ENCODE measurements at places on chromosomes 11 and 22.

DNA sequence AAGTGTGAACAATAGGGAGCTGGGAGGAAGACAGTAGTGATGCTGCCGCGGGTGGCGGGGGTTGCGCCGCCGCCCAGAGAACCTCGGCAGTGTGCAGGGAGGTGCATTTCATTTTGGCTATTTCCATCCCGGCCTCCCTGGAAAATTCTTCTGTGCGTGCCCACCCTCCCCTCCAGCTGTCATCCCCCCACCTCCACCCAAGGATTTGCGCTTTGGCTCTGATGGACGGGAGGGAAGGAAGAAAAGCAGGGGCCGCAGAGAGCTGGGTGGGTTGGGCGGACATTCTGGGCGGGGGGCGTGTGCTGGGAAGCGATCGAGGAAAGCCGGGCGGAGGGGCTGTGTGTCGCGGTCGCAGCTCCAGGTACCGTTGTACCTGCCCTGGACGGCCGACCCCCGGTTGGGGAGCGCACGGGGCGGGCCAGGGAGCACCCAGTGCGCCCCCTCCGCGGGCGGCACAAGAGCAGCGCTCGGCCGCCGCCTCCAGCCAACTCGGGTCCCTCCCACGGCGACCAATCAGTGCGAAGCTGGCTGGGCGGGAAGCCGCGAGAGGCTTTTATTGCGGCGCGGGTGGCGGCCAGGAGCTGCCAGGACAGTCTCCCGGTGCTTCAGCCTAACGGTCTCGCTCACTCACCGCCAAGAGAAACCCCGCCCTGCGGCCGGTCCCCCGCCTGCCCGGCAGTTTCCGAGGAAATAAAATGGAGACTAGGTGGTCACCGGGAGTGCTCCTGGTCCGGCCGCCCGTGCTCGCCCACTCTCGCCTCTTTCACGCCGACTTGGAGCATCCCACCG lies 1.6 kb downstream of the NCAM1 start:
- DNase-seq = no peak

GRCh38 chr11:128757235-128757711 lies 63.4 kb downstream of the FLI1 start:
- DNase-seq = no peak

- no peak for DNase-seq
Observed at GRCh38 chr22:30824096-30824495, 129.4 kb downstream of the OSBP2 start.

DNA sequence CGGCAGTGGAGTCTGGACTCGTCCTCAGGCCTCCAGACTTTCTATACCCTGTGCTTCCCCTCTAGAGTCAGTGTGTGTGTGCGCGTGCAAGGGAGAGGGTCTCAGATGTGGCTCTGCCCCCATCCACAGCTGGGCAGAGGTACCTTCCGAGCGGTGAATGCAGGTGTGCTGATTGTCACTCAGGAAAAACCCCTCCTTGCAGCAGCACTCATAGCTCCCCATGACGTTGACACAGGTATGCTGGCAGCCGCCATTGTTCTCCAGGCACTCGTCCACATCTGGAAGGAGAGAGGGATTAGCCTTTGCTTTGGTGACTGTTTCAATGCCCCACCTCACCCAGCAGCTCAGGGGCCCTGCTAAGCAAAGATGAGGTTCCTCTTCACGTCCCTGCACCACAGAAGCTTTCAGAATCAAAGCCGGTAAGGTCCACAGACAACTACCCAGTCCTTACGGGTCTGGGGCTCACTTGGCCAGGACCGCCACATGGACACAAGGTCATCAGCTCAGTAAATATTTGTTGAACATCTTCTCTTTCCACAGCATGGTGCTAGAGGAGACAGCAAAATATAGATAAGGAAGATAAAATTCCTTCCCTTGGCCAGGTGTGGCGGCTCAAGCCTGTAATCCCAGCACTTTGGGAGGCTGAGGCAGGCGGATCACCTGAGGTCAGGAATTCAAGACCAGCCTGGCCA lies 16.9 kb downstream of the SCUBE2 start:
- no peak for DNase-seq

- DNase-seq = no peak
Observed at GRCh38 chr11:132913295-132913694, 619.0 kb downstream of the OPCML start.

- DNase-seq = no peak
Observed at GRCh38 chr22:31287818-31288495, 4.3 kb downstream of the PIK3IP1 start.

DNA sequence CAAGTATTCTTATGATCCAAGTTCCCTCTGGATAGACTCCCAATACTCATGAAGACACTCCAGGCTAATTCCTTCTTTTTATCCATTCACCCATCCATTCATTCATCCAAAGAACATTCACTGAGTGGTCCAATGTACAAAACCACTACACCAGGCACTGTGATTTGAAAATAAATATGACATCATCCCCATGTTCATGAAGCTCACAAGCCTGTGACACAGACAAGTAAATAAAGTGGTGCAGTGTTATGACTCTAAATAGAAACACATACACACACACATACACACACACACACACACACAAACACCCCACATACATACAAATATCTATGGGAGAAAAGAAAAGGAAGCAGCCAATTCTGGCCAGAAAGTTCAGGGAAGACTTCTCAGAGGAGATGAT lies 35.5 kb downstream of the MTMR2 start:
- no peak for DNase-seq

DNA sequence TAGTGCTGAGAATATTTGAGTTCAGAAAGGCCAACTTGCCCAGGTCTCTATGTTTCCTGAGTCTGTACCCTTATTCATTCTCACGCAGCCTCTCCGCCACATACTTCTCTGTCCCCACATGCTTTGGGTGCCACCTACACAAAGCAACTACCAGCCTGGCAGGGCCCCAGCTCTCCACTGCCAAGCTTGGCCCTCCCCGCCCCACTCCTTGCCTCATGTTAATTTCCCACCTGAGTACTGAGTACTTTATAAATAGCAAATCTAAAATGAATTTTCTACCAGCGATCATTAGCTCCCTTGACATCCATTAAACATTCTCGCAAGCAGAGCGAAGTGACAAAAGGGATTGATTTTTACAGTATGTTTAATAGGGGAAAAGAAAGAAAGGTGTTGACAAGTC lies 20.8 kb downstream of the NTM start:
- DNase-seq = no peak

DNA sequence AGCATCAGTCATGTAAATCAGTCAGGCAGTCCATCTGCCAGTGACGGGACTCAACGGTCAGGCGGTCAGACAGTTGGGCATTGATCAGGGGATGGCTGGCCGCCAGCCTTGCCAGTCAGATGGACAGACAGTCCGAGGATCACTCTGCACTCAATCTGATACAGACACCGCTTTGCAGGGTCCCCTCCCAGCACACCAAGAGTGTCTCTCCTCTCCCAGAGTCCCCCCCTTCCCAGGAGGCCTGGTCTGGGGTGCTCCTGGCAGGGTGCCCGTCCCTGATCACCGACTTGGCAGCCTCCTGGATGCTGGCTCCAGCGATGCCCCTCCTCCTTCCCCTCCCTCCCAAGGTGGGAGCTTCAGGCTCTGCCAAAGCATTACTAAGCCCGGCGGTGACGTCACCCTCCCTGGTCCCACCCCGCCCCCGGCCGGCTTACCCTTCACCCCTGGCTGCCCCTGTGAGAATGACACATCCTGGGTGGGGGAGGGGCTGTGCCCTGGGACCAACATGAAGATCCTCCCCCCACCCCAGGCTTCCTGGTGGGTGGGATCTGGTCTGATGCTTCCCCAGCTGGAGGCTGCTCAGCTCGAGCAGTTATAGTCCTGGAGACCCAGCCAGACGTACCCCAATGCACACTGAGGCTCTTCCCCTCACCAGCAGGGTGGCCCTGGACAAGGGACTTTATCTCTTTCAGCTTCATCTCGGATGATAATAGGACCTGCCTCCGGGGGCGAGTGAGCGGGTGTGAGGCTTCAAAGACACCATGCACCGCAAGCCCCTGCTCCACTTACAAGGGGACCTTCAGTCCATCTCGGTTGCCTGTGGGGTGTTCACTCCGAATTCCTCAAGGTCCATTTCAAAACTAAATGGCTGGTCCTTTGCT lies 69.2 kb downstream of the CD82 start:
- DNase-seq = no peak

DNA sequence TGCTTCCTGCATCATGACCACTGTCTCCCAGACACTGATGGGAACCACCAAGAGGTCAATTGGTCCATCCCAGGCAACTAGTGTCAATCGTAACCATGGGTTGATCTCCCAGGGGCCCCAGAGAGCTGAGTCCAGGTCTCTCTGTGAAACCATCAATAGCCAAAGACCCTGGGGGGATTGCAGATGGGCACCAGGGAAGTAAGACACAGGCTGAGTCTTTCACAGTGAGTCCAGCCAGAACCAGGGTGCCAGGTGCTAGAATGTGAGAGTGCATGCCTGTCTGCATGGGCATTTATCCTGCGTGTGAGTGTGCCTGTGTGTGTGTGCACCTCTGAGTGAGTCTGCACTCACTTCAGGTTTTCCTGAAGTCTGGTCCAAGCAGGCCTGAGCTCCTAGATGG lies 45.3 kb upstream of the TTC12 start:
- no peak for DNase-seq

DNA sequence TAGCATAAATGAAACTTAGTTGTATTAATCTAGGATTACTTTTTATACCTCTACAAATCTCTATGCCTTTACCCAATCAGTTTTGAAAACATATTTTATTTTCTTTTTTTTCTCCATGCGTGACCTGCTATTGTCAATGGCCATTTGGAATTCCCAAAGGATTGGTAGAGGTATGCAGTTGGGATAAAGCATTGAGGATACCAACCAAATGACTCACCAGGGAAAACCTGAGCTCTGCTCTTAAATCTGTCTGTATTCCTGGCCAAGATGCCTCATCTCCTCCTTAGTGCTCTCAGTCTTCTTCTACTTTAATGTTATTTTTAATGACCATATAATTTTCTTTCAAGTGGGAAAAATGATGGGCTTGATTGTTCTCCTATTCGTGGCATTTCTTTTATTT lies 61.9 kb downstream of the EHF start:
- DNase-seq = no peak

- DNase-seq = no peak
Observed at GRCh38 chr11:78432058-78432515, 14.5 kb upstream of the GAB2 start.

DNA sequence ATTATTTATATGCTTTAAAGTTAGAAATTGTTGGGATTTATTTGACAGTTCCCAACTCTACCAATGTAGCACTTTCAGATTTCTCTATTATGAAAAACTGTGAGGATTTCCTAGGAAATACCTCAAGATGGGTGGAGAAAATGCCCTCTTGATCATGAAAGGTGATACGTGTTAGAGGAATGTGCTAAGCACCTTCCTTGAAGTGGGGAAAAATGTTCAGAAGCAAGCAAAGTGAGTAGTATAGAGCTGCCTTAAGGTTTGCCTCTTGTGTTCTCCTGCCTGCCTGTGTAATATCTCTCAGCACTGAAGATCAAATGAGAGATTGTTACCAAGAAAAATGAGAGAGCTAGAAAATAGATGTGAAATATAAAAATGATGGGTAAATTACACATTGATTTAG lies 58.2 kb downstream of the YAP1 start:
- DNase-seq = no peak

DNA sequence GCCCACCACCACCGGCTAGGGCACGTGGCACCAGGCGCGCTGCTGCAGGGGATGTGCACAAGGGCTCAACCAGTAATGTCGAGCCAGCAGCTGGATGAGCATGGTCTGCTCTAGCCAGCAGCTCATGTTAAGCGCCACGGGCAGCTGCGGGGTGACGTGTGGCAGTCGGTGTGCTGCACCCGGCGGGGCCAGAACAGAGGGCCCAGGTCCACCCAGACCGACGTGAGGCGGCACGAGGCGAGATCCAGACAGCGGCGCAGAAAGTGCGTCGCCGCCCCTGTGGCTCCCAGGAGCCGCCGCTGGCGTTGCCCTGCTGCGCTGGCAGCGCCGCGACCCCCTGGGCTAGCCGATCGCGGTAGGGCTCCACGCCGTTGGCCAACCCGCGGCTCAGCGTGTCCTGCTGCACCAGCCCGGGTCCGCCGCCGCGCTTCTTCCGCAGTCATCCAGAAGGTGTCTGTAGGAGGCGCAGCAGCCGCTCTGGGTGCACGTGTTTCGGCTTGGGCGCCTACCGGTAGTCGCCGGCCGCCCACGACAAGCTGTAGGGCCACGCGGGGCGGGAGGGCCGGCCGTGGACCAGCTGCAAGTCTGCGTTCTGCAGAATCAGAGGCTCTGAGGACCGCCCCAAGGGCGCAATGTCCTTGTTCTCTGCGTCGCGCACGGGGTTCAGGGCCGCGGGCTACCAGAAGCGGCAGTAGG lies 4.6 kb upstream of the GALR3 start:
- DNase-seq = peak; percentile 32

DNA sequence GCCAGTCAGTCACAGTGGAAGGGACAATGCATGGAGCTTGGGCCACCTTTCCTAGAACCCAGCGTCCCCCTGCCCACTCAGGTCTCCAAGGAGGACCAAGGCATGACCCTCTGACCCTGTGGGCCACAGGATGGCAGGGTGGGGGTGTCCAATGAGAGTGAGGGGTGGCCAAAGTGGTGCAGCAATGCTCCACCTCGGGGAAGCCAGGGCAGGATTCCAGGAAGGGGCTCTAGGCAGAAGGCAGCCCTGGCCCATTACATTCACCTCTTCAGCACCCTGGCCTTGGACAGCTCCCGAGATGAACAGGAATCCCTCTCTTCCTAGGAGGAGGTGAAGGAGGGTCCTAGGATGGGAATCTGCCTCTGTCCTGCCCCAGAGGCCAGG lies 597.5 kb downstream of the BRD1 start:
- peak; percentile 12 for DNase-seq

GRCh38 chr22:21628386-21629254 lies 1.2 kb downstream of the YDJC start:
- DNase-seq = no peak

GRCh38 chr22:42270510-42271190 lies at the start of gene TCF20:
Gene TCF20 (minus strand): TSS chr22:42270653. CDS start chr22:42215305, 55,348 bp downstream.
- peak; percentile 77 for DNase-seq

DNA sequence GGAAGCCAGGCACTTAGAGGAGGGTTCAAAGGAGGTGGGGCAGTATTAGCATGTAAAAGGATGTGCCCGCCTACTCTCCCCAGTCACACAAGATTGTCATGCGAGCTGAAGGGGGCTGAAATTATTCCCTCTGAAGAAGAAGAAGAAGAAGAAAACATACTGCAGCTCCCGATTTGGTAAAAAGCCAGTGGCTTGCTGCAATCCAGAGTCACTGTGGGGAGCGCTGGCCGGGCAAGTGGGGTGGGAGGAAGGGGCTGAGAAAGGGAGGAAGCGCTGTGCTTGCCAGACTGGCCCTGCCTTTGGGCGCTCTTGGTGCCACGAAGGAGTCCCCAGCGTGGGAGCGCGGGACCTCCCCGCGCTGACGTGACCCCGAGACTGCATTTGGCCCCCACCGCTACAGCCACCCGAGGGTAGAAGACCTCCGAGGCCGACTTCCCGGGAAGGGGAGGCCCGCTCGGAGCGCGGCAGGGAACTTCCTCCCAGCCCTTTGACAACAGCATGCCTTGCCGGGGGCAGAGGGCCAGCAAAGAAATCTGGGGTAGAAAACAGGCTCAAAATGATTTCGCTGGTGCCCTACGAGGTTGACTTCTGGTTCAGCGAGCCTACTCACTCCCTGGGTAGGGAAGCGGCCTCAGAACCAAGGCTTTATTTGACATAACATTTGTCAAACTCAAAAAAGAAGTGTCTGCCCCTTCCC lies 906.3 kb downstream of the DLG2 start:
- DNase-seq = no peak

GRCh38 chr11:46119352-46120216 lies 1.7 kb downstream of the PHF21A start:
- DNase-seq = peak; percentile 55

- no peak for DNase-seq
Observed at GRCh38 chr22:28398981-28399380, 280.7 kb downstream of the TTC28 start.

All from breast epithelium (tissue), 4 donors.